Glutamatergic neuron (in vitro differentiated cells): ENCODE measurements at places on chromosomes 11 and 22.

DNA sequence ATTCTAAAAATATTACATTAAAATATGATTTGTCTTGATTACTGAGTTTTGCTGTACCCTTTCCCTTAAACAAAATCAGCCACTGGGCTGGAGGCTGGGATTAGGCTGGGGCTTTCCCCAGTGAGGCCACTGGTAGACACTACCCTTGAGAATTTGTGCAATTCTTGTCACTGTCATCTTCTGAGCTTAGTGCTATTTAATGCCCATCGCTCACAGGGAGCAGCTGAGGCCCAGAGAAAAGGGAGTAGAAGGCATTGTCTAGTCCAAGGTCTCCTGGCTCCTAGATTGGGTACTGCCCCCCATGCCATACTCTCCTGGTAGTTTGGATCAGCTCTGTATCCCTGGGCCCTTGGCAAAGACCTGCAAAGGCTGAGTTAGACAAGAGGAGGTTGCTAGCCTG, 6.7 kb downstream of the CHRM1 start:
- DNase-seq, result no peak

- DNase-seq, result no peak
Measured at GRCh38 chr11:114984611-114985163, 306.4 kb downstream of the NXPE2 start.

DNA sequence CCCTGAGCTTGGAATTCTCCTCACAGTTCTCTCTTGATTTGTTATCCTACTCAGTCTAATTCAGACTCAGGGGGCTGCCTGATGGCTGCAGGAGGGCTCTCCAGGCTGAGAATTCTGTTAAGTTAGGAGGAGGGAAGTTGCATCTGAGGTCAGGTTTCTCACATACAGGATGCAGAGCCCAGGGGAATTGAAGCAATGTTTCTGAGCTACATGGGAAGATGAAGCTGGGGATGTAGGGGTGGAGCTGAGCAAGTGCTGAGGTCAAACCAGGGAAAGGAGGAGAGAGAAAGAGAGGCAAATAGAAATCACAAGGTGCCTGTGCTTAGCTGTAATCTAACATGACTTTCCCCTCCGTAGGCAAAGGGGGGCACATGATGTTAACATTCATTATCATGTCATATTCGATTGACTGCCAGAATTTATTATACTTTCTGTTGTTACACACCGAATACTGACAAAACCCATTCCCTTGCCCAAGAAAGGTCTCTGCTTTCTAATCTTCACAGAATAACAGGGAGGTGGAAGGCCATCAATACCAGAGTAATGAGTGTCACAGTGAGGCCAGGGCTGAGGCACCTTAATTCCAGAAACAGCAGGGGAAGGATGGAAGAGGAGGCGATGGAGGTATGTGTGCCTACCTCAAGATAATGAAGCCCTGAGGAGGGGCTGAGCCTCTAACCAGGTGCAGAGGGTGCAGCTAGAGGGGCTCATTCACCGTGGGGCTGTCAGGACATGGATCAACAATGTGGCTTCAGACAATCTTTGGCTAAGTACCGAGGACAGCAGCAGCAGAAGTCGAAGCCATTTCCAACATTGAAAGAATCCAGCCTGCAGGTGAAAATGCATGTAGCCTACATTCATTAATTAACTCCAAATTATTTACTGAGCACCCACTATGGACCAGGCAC, 205.4 kb upstream of the SNX19 start:
- DNase-seq, result no peak

DNA sequence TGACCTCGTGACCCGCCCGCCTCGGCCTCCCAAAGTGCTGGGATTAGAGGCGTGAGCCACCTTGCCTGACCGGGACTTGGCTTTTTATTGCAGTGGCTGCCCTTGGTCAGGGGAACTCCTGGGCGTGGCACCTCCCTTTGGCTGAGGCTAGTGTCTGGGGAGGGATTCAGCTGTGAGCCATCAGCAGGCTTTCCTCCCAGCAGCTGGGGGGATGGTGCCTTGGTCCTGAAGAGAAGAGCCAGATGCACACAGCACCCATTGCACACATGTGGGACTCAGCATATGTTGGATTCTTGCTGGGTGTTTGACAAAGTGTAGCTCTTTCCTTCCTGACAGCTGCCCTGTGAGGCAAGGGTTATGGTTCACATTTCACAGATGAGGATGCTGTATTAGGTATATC, 8.4 kb downstream of the CYTH4 start:
- DNase-seq, result peak; percentile 59

- DNase-seq, result no peak
Measured at GRCh38 chr11:71139516-71140205, 112.7 kb downstream of the SHANK2 start.

GRCh38 chr11:120267319-120267718, 27.4 kb downstream of the POU2F3 start:
- DNase-seq, result no peak

GRCh38 chr11:91173701-91174100, 950.9 kb upstream of the CHORDC1 start:
- DNase-seq, result no peak

DNA sequence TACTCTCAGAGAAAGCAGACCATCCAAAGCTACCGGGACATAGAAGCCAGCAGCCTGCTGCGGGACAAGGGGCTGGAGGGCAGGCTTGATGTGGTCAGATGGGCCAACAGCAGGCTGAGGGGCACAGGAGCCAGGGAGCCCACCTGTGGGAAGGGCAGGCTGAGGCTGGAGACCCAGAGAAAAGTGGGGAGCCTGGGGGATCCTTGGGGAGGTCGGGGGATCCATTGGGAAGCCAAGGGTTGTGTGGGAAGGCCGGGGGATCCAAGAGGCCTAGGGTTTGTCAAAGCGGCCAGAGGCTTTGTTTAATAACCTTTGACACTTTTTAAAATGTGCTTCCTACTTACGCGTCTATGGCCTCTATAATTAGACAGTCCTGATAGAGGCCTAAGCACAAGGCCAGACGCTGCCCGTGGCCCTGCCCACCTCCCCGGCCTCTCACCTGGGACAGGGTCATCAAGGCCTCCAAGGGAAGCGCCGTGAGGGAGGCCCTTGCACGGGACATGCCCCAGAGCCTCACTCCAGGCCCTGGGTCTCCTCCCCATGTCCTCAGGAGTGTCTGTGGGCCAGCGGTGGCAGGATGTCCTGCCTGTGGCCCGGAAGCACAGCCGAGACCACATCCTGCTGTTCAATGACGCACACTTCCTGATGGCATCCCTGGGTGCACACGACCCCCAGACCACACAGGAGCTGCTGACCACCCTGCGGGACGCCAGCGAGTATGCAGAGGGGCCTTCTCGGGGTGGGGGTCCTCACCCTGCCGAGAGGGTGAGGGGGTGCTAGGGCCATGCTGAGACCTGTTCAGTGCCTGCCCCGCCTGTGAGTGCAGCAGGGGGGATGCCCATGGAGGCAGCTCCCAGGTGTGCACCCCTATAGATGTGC, 8.6 kb upstream of the GTSE1 start:
- no peak for DNase-seq

- no peak for DNase-seq
Measured at GRCh38 chr11:3049430-3050243, 7.6 kb downstream of the CARS1 start.

GRCh38 chr11:130781931-130782330, 134.3 kb downstream of the SNX19 start:
- DNase-seq, result no peak
